ENCODE measurements at places on chromosomes 6 and 20. TPM values are rescaled to one million over a fixed set of nuclear protein-coding genes. Genes with fewer than 3 reads are reported as not detected.

DNA sequence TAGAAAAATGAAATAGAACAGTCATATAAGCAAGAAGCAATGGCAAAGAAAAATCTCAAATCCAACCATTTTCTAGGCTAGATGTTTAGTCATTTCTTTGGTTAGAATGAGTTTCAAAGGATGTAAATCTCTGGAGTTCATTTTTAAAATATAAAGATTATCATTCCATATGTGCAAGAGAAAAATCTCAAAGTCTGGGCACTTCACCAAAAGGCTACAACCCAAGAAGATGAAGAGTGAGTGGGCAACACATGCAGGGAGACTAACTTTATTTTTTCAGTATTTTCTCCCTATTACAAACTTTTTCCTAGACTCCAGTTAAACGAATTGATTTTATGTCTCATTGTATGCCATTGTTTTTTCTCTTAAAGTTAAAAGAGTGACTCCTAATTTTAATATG lies 83.6 kb downstream of the PHACTR1 start:
- H3K4me1 ChIP-seq = no peaks in the 10 kb centered on the region
- no peaks in the 10 kb centered on the region for H3K27me3 ChIP-seq
- no peaks in the 10 kb centered on the region for H3K36me3 ChIP-seq
- H3K27ac ChIP-seq = no peak overlapping the region
- DNase-seq = no peak

DNA sequence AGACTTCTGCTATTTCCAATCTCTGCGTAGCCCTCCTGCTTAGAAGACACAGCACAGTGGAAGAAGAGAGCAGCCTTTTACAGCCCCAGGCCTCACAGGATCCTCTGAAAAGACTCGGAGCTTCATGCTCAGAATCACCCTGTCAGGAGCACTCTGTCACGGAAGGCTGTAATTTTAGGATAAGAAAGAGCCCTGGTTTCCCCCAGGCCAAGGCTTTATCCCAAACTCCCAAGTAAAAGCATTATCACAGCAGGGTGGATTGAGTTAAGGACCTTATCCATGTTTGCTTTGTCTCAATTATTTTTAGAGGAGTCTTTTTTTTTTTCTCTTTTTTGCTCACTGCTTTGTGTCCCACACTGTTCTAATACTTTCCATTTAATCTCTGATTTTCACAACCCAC lies 39.2 kb downstream of the ANKS1A start:
- H3K27me3 ChIP-seq = no peaks in the 10 kb centered on the region
- H3K4me1 ChIP-seq = no peaks in the 10 kb centered on the region

DNA sequence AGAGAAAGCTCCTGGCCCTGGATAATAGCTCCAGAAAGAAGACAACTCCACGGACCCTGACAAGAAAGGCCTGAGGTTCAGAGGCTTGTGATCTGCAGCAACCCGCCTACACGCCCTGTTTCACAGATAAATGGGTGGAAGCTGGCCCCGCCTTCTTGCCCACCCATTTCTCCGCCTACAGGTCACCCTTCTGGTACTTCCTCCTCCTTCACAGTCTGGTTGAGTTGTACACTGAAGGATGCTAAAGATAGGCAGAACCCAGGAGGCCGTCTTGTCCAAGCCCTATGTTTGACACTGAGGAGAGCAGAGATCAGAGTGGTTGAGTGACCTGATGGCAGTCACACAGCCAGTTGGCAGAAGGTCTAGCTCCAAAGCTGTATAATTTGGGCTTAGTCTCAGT lies 34.2 kb upstream of the MDGA1 start:
- no peaks in the 10 kb centered on the region for H3K4me1 ChIP-seq
- no peak overlapping the region for H3K4me3 ChIP-seq
- H3K36me3 ChIP-seq = no peaks in the 10 kb centered on the region

SLC22A16 gene
- 0.80 TPM for total RNA-seq

DNA sequence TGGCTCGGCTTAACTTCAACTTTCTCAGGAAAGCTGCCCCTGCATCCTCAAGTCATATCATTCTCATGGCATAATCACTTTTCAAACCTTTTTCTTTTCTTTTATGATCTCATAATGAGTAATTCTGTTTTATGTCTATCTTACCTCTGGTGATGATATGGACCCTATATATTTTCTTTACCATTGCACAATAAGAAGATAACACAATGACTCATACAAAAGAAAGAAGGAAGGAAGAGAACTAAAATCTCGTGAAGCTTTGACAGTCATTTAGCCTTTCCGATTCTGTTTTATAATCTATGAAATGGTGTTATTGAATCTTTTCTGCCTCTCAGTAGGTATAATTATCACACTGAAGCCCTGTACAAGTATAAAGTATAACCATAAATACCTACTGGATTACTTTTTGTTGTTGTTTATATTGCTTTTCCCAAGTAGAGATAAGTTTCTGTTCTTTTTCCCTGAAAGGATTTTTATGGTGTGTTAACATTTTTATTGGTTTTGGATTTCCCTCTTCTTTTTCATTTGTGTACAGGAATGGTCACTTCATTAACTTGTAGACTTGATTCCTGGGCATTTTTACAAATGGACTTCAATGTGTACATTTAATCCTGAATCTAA lies 300.9 kb downstream of the LAMA2 start:
- no peaks in the 10 kb centered on the region for H3K36me3 ChIP-seq
- no peaks in the 10 kb centered on the region for H3K27me3 ChIP-seq
- no peak overlapping the region for H3K4me3 ChIP-seq

HLA-DPA1 gene
- total RNA-seq = 600 TPM

Data from lower lobe of right lung (tissue), 2 donors.